Inflammatory macrophage treated with lipopolysaccharide for 1 hour (primary cell): ENCODE measurements at places on chromosomes 3 and 15.

- DNase-seq: peak; percentile 48
Measured at GRCh38 chr3:67381667-67382272, 272.6 kb downstream of the SUCLG2 start.

- no peak for DNase-seq
Measured at GRCh38 chr15:51131596-51132290, 37.0 kb upstream of the TNFAIP8L3 start.

- no peak for DNase-seq
Measured at GRCh38 chr3:131091768-131092167, 65.1 kb downstream of the NEK11 start.

DNA sequence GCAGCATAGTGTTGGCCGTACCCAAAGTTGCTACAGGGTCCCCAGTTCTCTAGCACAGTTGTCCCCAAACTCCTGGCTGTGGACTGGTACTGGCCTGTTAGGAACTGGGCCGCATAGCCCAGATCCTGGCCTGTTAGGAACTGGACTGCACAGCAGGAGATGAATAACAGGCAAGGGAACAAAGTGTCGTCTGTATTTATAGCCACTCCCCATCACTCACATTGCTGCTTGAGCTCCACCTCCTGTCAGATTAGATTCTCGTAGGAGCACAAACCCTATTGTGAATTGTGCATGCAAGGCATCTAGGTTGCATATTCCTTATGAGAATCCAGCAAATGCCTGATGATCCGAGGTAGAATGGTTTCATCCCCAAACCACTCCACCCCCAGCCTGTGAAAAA lies 604.0 kb upstream of the LMCD1 start:
- no peak for DNase-seq

DNA sequence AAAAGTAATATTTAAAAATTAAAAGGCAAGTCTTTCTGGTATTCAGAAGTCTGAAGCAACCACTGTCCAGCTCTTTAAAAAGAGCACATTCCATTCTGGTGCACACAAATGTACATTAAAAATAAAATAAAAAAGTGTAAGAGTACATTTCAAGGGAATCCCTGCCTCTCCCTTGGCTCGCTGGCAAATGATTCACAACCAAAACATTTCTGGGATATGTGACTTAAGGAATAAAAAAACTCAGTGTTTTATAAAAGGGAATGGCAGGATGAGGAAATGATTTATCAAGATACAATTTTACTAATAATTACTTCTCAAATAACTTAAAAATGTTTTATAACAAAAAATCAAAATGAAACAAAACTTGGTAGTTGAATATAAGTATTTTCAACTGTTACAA lies 23.8 kb upstream of the ANXA2 start:
- DNase-seq: no peak

GRCh38 chr3:195208183-195208582 lies 62.8 kb downstream of the XXYLT1 start:
- no peak for DNase-seq

GRCh38 chr3:106345353-106346027 lies 476.7 kb upstream of the CBLB start:
- no peak for DNase-seq

- no peak for DNase-seq
Measured at GRCh38 chr3:98814817-98815420, 51.8 kb downstream of the ST3GAL6 start.

DNA sequence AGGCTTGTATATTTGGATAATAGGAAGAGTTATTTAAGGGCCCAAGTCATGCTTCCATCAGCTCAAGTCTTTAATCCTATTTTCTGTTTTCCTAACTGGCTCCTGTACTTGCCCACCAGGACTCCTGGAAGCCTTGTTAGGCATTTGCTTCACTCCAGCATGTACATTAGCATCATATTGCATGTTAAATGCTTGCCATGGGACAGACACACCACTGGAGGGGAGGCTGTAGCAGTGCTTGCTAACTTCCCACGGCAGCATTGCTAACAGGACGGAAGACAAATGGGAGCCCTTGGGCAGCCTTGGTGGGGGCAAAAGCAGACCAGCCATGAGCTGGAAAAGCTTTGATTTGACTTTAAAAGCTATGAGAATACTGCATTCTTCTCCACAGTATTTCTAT lies 6.1 kb downstream of the TMOD2 start:
- no peak for DNase-seq

DNA sequence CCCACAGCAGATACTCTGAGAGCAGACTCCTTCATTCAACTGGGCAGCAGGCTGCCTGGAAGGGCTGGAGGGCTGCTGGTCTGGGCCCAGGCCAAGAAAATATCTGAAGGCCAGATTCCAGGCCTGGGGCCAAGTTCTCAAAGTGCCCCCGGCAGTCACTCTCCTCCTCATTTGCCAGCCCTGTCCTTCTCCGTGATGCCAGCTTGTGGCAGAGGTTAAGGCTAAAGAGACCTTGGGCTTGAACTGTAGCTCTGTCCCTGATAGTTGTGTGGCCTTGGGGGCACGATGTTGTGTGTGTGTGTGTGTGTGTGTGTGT lies 39.0 kb downstream of the FAM3D start:
- no peak for DNase-seq

GRCh38 chr3:146504498-146505197 lies 35.3 kb upstream of the PLSCR2 start:
- peak; percentile 25 for DNase-seq
